ENCODE measurements at places on chromosomes 11 and 22.

- peak; percentile 25 for DNase-seq
These were observed 9.4 kb upstream of the FANCF start for GRCh38 chr11:22634897-22635629.

- no peak for DNase-seq
These were observed 77.1 kb upstream of the CCDC90B start for GRCh38 chr11:83363312-83363711.

DNA sequence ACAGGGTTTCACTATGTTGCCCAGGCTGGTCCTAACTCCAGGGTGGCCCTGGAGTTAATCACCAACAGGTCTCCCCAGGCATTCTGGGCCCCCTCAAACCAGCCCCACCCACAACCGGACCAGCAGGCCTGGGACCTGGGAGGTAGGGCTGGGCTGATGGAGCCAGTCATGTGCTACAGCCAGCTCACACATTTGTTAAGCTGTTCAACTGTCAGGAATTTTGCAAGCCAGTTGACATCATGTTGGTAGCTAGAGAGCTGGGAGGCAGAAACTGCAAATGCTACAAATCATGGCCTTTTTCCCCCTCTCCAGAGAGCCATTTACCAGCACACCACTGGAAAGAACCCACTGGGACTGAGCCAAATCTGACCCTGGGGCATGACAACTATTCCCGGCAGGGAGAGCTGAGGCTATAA lies 6.8 kb downstream of the ARHGAP1 start:
- DNase-seq = no peak

DNA sequence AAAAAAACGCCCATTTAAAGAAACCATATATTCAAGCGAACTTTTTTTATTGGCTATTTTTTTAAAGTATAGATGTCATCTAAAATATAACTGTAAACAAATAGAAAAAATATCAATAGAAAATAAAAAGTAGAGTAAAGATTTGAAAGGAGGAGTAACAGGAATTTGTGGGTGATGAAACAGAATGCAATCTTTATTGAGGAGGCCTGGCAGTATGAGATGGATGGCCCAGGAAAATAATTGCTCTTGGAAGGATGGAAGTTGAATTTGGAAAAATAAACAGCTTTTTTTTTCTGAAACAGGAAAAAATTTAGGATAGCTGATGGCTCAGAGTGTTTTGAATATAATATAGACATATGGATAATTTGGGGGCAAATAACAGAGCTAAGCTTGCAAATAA lies 219.0 kb downstream of the CASP12 start:
- no peak for DNase-seq

DNA sequence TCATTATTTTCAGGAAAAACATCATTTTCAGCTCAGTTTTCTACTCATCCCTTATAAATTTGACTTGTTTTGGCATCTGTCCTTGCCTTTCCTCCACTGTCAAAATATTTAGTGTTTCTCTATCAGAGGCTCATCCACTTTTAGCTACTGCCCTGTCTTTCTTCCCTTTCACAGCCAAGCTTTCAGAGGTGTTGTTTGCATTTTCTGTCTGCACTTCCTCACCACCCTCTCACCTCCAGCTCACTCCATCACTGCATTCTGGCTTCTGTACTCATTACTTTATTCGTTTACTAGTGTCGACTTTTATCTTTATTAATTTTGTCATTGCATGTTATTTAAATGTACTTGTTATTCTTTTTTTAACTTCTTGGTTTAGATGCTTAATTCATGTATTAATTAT lies 26.7 kb upstream of the NNMT start:
- DNase-seq = no peak

DNA sequence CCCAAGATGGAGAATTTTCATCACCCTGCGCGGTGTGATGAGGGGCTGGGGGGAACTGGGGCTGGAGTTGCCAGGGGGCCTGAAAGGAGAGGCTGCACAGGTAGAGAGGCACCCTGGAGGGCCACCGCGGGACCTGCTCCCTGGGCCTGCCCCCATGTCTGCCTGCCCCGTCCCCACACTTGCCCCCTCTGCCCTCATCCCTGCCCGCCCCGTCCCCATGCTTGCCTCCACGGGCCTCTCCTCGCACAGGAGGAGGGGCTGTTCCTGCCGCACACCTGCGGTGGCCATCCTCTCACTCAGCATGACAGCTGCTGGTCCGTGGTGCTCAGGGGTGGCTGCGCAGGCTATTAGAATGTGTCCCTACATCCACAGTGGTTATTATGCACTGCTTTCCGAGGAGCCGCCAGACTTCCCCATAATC lies 43.5 kb downstream of the LINC01488 start:
- DNase-seq = no peak

GRCh38 chr11:18641677-18642076 lies 7.5 kb upstream of the SPTY2D1 start:
- no peak for DNase-seq

DNA sequence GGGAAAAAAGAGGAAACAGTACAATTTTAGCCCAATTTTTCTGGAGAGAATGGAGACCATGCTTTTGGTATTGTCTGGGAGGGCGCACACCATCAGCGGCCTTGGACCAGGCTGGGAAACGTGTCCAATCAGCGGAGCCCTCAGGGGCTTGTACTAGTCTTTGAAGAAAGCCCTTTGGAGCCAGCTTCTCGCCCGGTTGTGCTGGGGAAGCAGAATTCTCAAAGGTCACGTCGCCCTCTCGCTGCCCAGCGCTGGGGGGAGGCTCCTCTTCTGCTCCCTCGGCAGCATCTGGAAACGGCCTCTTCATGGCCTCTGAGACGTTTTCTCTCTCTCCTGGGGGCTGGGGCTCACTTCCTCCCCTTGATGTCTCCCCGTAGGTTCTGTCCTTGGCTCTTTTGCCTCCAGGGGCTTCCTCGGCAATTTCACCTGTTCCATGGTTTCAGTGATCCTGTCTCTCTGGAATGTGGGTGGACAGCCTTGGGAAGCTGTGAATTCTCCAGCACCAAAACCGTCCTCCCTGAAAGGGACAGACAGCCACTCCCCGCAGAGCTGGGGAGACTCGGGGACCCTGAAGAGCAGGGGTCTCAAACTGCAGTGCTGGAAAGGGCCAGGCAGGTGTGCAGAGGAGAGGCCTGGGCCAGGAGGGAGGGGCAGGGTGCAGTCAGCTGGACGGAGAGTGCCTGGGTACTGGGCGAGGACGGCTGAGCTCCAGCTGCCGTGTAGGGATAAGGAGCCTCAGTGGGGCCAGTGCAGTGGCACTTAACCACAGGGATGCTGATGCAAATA lies 80.2 kb downstream of the RPS6KA4 start:
- no peak for DNase-seq

DNA sequence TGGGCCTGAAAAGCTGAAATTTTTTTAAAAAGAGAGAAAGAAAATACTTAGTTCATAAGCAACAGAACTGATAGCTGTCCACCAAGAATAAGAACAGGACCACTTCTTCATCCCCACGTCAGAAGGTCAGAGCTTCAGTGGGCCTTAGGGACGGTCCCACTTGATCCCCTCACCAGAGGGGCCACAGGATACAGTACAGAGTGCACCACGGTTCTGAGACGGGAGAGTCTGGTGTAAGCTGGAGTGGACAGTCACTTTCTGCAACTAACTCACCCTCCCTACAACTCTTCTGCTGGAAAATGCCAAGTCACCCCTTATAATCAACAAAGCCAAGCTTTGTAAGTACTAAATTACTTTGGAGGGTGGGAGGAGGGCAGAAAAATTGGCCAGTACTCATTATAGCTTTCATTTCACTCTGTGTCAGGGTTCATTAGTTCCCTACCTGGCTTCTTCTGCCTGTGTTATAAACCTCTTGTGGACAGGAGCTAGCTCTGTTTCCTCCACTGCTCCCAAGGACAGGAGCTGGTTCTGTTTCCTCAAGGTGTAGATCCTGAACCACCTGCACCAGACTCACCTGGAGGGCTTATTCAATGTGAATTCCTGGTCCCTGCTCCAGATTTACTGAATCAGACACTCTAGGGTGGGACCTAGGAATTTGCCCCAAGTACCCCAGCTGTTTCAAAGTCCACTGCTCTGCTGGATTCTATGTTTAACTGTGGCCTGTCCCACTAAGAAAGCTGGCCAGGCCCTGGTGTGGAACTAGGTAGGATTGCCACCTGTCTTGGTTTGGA lies 39.6 kb downstream of the SCGB1A1 start:
- DNase-seq = no peak

DNA sequence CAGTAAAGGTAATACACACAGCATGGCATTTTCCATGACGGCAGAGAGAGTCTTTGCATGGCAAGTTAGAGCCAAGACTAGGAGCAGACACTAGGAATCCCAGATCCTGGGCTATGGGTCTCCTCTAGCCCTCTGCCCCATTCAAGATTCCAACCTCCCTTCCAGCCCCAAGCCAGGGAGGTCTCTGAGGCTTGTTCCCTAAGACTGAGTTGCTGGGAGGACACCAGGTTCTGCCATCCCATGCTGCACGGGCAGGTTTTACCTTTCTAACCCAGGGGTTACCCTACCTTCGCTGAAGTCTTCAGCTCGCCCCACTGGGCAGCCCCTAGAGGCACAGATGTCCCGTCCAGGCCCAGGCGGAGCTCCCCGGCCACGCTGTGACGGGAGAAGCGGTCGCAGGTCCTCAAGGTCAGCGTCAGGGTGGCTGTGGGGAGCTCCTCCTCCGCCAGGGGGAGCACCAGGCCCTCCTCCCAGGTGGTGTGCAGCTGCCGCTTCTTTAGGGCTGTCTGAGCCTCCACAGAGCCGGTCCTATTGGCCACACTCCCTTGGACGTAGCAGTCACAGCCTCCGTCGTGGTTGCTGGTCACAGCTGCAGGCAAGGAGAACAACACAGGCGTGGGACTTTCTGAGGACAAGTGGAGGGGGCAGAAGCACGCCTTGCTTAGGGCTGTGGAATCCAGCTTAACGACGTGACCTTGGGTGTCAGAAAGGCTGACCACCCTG lies 33.8 kb downstream of the SYT13 start:
- DNase-seq = no peak

GRCh38 chr11:71212871-71213559 lies 39.4 kb downstream of the SHANK2 start:
- DNase-seq = no peak

DNA sequence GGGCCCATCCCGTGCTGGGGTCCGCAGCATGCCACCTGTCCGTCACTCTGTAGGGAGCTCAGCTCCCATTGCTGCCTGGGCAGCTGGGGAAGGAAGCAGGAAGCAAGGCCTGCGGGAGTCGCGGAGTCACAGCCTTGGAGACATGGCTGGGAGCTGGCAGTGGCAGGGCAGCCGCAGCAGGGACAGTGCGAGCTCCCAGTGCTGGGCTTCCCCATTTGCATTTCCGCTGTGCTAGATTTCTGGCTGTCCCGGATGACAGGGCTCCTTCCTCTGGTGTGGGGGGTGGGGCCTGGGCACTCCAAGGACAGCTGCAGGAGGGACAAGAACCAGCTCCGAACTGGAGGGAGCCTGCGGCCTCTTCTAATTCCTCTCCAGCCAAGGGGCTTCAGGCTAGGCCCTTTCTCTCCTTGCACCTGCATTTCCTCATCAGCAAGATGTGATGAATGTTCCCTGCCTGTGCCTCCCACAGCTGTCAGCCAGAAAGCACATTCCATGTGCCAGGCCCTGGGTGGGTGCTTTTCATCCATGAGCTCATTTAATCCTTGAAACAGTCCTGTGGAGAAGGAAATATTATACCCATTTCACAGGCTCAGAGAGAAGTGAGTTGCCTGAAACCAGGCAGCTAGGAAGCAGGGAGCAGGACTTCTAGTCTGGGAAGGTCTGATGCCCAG lies 48.0 kb downstream of the MYO7A start:
- DNase-seq = no peak

DNA sequence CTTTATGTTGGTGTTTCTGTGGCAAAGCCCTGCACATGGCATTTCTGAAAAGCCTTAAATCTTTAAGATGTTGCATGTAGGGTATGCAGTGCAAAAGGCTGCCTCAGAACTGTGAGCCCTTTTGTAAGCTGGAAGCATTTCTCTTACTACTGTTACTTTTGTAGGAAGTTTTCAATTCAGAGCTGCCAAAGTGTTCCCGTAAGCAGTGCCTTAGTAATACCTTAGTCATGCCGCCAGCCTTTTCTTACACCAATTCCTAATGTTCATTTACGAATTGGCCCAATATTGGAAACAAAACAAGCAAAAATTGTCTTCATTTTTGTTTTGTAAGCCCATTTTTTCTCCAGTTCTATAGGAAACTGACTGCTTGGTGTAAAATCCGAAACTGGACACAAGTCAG lies 67.4 kb upstream of the RASSF10 start:
- DNase-seq = no peak

- no peak for DNase-seq
These were observed 722.6 kb upstream of the TENM4 start for GRCh38 chr11:80163441-80163840.

GRCh38 chr22:49929994-49930575 lies 11.7 kb downstream of the CRELD2 start:
- no peak for DNase-seq

DNA sequence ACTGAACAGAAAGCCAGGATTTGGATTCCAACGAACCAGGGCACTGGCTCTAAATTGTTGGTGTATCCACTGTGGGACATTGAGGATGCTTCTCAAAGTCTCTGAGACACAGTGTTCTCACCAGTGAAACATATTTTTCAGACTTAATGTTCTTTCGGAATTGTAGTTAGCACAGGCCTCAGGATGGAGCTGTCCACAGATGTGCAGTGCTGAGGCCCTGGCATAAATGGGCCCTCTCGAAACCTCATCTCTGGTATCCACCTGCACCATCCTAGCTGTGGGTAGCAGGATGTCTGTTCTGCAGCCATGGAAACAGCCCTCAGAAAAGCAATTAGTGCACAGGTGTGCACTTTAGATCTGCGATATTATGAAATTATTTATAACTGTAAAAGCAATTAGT lies 656.8 kb downstream of the TBC1D22A start:
- no peak for DNase-seq

DNA sequence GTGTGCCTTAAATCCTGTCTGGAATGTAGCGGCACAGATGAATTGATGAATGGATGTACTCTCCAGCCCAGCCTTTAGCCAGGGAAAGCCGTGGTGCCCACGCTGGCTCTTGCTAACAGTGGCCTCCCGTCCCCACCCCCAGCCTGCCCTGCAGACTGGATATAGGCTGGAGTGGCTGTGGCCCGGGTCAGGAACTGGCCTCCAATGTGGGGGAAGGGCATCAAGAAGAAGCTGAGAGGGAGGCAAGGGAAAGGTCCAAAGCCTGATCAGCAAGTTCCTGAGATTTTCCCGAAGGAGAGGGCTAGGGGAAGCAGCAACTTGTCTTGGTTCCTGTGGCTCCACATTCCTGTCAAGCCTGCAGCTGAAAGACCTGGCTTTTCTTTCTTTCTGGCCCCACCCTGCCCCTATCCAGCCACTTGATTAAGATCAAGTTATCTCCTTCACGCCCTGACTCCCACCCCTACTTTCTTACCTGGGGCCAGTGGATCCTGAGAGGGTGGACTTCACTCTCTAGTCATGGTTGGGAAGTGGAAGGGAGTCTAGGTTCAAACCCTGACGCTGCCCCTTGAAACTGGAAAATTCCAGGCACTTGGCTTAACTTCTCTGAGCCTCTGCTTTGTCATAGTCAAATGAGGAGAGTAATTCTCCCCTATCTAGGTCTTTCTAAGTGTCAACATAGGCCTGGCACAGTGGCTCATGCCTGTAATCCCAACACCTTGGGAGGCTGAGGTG lies 11.0 kb upstream of the MICALL1 start:
- no peak for DNase-seq
